Foreskin keratinocyte (primary cell): ENCODE measurements at places on chromosomes 2 and 18. TPM values are rescaled to one million over a fixed set of nuclear protein-coding genes. Genes with fewer than 3 reads are reported as not detected.

The SDC1 gene
- 1,300 and 1,305 TPM in 2 replicates for total RNA-seq

- no peak for DNase-seq
These were observed 378 bp upstream of the IAH1 start for GRCh38 chr2:9473985-9474360.

- no peak for DNase-seq
These were observed 28.8 kb downstream of the APCDD1 start for GRCh38 chr18:10482985-10483949.

The EFHD1 gene
- total RNA-seq, result not detected in 2 replicates

The ATP8B1 gene
- 13.5 and 14.7 TPM in 2 replicates for total RNA-seq

DNA sequence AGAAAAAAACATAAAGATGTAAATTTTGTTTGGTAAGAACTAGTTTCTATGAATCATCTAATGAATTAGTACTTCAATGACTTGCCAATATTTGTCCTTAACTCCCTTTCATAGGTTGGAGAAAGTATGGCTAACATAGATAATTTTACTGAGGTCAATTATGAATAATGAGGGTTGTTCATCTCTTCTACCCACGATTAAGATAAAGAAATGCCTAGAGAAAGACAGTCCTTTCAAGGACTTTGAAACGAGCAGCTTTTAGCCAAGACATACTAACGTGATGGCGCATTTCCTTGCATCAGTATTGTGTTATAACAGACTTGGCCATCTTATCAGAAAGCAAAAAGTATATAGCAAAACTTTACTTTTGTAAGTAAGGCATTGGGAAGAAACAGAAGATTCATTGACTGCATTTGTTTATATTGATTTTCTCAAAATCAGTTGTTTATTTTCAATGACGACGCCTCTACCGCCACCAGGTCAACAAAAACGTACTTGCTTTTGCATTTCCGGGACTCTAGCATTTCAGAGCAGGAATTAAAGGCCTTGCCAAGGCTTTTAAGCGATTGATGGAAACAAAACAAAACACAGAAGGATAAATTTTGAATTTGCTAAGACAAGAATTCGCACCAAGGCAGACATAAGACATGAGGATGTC, 961 bp downstream of the RBM43 start:
- peak; percentile 39 for DNase-seq

GRCh38 chr2:241558532-241559322, at the start of gene BOK:
Gene BOK (plus strand): TSS chr2:241558745. CDS start chr2:241559484, 739 bp downstream.
- no peak for DNase-seq

GRCh38 chr18:51074605-51075004, 44.6 kb downstream of the SMAD4 start:
- no peak for DNase-seq

The GULP1 gene
- 7.7 and 11.3 TPM in 2 replicates for total RNA-seq

GRCh38 chr2:30693821-30694281, 113.4 kb downstream of the CAPN13 start:
- no peak for DNase-seq

DNA sequence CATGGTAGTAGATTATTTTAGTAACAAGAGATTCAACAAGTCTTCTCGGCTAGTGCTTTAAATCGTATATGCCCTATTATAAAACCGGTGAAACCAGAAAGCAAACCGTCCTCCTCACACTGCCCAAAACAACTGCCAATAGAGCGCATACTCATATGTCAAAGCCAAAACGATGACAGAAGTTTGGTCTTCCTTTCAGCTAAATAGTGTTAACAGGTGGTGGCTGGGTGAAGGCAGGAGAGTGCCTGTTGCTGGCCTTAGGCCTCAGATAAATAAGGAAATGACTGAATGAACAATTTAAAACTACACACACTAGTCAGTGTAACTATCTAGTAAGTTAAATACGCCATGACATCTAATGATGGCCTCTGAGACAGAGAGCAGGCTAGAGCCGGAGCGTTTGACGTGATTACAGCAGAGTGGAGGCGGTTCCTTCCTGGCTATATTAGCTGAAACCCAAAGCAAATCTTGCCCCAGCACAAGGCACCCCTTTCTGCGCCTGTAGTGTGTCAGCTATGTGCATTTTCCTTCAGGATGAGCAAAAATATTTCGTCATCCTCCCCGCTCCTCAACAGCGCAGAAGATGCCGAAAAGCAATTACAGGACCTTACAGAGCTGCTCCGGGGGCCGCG, 1.6 kb downstream of the LONRF2 start:
- DNase-seq, result no peak

The SIX3 gene
- total RNA-seq, result not detected in 2 replicates

The TAF1B gene
- 25.4 and 37.4 TPM in 2 replicates for total RNA-seq

The COLEC12 gene
- not detected in 2 replicates for total RNA-seq

DNA sequence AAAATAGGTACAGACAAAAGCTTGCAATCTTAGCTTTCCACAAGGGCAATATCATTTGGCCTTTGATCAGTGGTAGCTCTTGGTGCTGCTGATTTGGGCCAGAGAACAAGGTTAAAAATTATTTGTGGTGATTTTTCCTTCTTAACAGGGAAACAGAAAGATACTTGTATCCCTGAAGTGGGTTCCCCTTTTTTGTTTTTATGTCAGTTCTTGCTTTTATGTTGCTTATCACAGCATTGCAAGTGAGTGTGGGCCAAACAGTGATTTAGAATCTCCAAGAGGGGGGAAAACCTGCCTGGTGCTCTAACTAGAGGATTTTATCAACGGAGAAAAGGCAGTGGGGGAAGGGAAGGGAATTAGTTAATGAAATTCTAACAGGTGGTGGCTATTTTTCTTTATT, 197.6 kb upstream of the SP5 start:
- no peak for DNase-seq

DNA sequence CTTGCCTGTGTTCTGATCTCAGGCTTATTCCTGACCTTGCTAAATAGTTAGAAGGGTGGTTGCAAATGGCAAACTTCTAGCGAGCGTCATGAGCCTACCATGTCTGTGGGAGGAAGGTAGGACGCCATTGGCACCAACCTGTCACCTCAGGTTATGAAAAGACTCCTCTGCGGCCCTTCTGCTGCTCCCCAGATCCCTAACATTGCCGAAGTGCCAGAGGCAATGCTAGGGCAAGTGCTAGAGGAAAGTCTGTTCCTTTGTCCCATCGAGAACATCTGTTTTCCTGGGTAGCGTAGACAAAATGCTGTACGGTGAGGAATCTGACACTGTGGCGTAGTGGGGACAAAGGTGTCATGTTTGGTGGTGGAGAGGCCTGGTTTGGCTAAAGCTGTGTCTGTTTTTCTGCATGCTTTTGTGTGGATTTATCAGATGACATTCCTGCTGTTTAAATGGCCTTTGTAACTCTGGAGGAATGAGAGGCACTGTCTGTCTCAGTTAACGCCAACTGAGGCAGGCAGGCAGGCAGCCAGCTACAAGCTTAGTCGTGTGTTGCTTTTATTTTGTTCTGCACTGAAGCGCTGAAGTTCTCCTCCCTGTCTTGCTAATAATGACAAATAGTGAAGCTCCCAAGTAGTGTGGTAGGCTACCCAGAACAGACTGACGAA, 94.1 kb downstream of the PRPF40A start:
- no peak for DNase-seq
